ENCODE measurements at places on chromosomes 4 and X.

GRCh38 chr4:120536884-120537283 lies 385.6 kb downstream of the PRDM5 start:
- no peak for DNase-seq

DNA sequence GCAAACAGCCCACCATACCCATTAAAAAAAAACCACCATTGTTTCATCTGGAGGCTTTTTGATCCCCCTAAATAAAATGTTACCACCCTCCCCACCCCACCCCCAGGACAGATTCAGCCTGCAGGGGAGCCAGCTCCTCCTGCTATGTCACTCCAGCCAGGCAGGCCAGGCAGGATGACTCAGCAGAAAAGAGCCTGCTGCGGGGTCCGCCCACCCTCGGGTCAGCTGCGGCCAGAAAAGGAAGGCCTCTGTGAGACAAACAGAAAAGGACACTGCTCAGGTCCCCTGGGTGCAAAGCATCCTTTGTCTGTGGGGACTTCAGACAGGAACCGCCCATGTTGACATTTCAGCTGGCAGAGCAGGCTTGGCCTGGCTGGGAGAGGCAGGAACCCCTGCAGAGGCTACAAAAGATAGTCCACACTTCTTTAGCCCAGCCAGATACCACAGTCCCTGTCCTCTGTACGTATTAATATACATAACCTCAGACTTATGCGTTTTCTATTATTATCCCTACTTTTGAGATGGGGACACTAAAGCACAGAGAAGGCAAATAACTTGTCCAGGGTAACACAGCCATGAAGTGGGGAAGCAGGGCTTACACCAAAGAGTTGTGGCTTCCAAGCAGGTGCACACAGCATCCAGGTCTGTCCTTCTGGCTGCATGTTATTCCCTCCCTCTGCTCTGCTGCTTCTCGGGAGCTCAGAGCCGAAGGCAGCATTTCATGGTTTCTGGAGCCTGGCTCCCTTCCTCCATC lies 147.7 kb downstream of the CPEB2 start:
- DNase-seq, result peak; percentile 35

GRCh38 chr4:185261946-185262345 lies 52.5 kb downstream of the SNX25 start:
- no peak for DNase-seq

DNA sequence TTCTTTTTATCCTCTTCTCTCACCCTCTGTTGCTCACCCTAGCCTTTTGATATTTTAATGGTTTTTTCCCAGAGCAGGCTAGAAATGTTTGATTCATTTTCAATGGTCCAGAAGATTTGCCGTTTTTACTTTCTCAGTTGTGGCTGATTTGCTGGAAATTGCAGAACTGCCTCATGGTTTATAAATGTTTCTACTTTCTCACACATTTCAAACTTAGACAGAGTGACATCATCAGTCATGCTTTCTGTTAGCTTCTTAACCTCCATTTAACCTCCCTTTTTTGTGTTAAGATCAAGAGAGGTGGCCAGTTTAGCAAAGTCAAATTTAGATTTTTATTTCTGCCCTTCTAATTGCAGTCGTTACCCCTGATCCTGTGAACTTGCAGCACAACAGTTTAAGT lies 8.7 kb downstream of the RXFP1 start:
- DNase-seq, result no peak

DNA sequence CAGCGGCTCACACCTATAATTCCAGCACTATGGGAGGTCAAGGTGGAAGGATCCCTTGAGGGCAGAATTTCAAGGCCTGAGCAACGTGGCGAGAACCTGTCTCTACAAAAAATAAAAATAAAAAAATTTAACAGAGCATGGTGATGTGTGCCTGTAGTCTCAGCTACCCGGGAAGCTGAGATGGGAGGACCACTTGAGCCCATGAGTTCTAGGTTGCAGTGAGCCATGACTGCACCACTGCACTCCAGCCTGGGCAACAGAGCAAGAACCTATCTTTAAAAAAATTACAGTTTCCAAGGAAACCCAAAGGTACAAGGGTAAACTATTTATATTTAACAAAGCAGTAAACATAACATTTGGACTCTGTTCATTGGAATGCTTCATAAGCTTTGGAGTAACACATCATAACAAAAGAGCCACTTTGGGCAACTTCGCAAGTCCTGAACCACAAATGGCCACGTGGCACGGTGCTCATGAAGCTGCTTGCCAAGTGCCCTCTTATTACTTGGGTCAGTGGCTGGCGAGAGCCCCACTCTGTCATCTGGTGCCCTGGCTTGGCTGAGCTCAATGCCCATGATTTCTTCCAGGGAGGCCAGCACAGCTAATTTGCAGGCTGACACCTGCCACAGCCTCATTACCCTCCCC lies 165.6 kb downstream of the SH3KBP1 start:
- DNase-seq, result no peak

DNA sequence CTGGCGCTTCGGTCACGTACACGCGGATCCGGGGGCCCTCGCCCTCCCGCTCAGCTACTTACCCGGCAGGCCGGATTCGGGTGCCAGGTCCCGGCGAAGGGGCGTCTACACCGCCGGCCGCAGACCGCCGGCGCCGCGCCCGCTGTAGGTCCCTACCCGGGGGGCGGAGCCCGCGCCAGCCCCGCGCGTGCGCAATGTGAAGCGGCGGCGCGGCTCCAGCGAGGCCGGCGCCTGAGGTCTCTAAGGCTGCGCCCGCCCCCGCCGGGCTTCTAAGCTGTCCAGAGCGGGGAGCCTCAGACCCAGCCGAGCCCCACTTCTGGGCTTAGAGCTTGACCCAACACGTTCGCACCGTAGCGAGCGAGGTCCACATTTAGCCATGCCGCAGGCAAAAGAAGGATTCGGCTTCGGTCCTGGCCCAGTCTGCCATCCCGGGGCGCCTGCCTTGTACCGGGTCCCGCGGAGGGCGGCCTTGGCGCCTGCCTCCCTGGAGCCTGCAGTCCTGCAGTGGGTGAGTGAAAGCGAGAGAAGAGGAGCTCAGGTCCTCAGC lies at the start of gene ZNF518B:
Gene ZNF518B (minus strand): TSS at position 172 of the 547 bp plus-strand sequence. CDS start 11,098 bp downstream, outside the sequence.
- no peak for DNase-seq

Data from HS-27A (cell line).